ENCODE measurements at places on chromosomes 13 and 19.

GRCh38 chr19:35414442-35414841, 33.6 kb upstream of the FFAR2 start:
- DNase-seq, result no peak

GRCh38 chr13:92602560-92602959, 624.0 kb upstream of the GPC6 start:
- no peak for DNase-seq

- no peak for DNase-seq
Observed at GRCh38 chr19:9720541-9720940, 45.6 kb upstream of the ZNF562 start.

- no peak for DNase-seq
Observed at GRCh38 chr13:26663791-26664190, 96.8 kb downstream of the GPR12 start.

- no peak for DNase-seq
Observed at GRCh38 chr19:5357584-5357983, 17.0 kb upstream of the PTPRS start.

DNA sequence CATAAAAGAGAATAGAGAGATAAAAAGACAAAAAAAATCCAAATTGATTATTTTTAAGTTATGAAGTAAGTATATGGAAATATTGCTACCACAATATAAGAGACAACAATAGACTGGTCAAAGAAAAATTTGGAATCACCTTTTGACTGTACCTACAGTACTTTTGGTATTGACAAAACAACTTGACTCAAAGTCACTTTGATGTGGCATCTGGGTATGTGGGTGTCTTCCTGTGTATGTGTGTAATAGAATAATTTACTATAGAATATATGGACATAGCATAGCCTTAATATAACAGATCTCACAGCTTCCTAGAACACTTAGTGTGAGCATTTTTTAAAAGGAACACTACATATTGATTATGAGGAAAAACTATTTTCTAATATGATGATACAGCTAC, 1016.2 kb upstream of the PCDH20 start:
- DNase-seq, result no peak

- no peak for DNase-seq
Observed at GRCh38 chr19:18427080-18427742, 8.0 kb downstream of the SSBP4 start.

DNA sequence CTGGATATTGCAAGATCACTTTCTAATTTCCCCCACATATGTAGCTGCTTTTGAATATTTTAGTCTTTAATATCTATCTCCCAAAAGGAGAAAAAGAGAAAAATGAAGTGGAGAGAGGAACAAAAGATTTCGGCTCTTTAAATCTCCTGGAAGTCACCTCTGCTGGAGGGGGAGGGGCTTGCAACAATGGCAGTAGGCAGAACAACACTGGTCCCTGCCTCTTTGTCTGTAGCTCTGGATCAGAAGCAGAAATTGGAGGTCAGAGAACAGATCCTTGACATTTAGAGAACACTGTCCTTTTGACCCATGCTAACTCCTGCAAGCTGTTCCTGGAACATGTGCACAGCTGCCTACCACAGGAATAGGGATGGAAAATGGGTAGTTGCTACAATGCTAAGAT, 86.7 kb upstream of the GPR12 start:
- DNase-seq, result no peak

DNA sequence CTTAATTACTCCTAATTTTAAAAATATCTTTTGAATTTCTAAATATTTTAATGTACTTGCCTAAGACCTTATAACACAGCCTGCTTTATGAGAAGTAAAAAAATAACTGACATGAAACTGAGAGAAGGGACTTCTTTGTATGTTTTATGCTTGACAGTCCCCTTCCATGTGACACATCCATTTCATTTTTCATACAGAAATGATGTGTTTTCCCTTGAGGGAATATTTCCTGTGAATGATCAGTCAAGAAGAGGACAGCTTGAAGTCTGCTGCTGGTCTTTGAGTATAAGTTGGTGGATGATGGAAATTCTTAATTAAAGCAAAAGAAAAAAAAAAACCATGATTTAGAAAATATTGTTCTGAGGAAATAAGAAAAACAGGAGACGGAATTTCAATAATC, 230.4 kb upstream of the KLHL1 start:
- DNase-seq, result no peak

- DNase-seq, result no peak
Observed at GRCh38 chr19:8877854-8878705, 45.9 kb downstream of the MBD3L1 start.

DNA sequence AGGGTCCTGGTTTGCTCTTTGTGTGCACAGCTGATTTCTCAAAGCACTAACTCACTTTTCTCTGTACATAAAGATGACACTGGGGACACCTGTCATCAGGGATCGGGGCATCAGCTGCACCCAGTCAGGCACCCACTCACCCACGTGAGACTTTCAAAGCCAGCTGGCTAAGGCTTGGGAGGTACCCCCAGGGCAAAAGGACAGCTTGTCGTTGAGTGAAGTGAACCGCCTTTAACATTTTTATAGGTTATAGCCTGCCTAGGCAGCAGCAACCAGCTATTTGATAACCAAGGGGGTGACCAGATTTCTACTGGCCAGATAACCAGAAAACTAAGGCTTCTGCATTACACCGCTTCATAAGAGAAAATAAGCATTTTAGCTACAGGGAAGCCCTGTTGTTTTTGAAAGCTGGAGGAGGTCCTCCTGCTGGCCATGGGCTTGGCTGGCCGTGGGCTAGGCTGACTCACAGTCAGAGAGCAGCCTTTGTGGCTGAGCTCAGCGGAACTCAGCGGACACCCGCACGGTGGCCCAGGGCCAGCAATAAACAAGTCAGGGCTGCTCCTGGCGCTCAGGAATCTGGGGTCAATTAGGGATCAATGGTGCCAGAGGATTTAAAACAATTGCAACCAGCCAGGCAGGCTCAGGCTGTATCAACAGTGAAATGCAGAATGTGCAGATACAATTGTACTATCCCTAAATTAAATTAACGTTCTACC, 57.1 kb downstream of the ALOX5AP start:
- DNase-seq, result no peak

- no peak for DNase-seq
Observed at GRCh38 chr19:18278521-18279265, 2.7 kb downstream of the JUND start.

- DNase-seq, result no peak
Observed at GRCh38 chr13:99614465-99614885, 113.2 kb downstream of the TM9SF2 start.

GRCh38 chr13:26221399-26221720, 754 bp downstream of the RNF6 start:
- no peak for DNase-seq

DNA sequence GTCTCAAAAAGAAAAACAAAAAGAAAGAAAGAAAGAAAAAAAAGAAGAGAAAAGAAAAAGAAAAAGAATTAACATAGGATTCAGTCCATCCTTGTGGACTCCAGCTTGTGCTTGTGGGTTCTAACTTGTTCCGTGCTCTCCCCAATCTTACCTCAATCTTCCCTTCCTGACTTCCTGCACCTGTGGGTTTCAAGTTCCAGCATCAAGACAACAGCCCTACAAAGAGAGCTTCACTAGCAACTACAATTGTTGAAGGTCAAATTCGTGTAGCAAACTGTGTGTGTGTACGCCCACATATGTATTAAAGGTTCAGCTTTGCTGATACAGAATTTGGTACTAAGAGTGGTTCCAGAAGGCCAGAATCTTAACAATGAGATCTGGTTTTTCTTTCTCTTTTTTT, 25.3 kb downstream of the FXYD5 start:
- DNase-seq, result no peak

DNA sequence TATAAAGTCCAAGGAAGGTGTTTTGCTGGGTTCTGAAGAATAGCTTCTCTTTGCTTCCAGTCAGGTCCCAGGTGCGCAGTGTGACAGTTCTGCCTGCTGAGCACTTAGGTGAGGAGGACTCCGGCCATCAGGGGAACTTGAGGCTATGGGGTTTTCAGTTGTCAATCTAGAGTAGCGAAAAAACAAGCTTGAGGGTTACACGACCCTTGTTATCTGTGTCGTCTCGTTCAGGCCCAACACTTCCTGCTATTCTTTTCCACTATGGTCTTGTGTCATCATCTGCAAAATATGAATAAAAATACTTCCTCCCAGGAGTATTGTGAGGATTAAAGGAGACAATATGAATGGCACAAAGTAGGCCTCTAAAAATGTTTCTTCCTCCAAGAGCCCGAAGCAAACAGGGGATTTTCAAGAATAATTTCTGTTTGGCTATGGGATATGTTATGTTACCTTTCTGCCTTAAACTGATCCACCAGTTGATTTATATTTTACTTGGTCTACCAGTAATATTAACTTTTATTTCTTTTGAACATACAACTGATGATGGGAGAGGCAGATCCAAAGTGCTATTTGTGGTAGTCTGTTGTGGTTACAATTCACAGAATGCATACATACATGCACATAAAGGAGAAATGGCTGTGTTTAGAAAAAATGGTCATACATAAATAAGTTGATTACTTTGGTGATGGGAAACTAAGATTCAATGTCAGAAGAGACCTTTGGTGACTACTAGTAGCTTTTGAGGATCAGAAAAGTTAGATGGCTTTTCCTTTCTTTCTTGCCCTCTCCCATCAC, 40.5 kb upstream of the RCBTB2 start:
- DNase-seq, result no peak

DNA sequence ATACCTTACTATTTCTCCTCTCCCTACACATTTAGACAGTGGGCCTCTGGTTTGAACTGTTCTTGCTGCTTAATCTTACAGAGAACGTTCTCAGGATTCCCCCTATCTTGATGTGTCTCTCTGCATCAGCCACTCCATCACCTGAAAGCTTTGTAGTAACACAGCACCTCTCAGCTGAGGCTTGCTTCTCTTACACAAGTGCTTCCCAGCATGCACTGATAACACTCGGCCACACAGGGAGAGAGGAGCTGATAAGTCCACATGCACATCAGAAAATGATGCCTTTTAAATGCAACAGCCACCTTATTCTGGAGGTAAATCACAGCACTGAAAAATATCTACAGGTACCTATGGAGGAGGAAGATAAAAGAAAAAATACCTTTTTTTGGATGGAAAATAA, 192.2 kb upstream of the TSHZ3 start:
- DNase-seq, result no peak

DNA sequence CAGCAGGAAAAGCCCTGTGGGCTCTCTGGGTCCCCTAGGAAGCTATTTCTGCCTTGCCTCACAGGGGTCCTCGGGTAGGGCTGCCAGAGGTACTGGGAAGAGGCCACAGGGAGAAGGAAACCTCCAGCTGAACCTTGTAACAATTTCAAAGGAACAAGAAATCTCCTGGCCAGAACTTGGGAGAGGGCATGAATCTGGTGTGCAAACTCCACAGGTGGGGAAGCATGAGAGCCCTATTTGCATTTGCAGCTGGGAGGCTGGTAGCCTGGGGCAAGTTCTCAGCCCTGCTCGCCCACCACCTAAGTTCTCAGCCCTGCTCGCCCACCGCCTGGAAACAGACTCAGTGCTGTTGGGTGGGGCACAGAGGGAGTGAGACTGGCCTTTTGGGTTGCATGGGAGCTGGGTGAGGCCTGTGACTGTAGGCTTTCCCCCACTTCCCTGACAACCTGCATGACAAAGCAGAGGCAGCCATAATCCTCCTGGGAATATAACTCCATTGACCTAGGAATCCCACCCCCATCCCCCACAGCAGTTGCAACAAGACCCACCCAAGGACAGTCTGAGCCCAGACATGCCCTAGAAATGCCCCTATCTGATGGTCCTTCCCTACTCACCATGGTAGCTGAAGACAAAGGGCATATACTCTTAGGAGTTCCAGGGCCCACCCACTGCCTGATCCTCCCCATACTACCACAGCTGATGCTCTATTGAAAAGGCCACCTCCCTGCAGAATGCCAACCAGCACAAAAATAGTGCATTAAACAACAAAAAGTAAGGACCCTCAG, 11.7 kb downstream of the UGGT2 start:
- no peak for DNase-seq

DNA sequence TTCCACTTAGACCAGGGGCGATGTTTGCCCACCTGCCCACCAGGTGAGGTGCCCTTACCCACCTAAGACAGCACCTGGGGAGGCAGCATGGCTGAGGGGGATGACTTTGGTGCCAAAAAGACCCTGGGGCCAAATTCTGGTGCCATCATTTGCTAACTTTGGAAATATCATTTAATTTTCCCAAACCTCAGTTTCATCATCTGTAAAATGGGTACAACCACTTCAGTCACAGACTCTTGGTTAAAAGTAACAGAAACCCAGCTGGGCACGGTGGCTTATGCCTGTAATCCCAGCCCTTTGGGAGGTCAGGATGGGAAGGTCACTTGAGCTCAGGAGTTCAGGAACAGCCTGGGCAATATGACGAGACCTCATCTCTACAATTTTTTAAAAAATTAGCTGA, 177.8 kb downstream of the USP12 start:
- no peak for DNase-seq

DNA sequence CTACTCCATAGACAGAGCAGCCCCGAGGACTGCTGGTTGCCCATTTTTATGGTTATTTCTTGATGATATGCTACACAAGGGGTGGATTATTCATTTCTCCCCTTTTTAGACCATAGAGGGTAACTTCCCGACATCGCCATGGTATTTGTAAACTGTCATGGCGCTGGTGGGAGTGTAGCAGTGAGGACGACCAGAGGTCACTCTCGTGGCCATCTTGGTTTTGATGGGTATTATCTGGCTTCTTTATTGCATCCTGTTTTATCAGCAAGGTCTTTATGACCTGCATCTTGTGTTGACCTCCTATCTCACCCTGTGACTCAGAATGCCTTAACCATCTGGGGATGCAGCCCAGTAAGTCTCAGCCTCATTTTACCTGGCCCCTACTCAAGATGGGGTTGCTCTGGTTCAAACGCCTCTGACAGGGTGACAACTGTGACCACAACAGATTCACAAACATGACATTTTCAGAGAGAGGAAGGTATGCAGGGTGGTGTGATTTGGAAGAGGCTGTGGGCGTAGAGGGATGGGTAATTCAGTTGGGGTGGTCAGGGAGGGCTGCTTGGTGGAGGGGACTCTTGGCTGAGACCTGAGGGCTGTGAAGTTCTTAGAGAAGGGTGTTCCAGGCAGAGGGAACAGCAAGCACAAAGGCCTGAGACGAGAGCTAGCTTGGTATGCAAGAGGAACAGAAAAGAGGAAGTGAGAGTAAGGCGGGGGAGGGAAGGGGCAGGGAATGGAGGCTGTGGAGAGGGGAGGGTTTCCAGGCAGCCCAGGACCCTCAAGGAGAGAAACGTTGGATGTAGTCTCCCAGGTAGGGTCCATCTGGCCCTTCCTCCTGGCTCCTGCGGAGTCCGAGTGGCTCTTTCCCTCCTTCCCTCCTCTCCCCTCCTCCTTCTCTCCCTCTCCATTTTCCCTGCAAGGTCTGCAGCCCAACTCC, 23.5 kb downstream of the FAM187B start:
- no peak for DNase-seq

GRCh38 chr19:51127032-51127431, 2.3 kb downstream of the SIGLEC9 start:
- DNase-seq, result no peak

- no peak for DNase-seq
Observed at GRCh38 chr13:33787051-33787591, 30.8 kb upstream of the RFC3 start.

DNA sequence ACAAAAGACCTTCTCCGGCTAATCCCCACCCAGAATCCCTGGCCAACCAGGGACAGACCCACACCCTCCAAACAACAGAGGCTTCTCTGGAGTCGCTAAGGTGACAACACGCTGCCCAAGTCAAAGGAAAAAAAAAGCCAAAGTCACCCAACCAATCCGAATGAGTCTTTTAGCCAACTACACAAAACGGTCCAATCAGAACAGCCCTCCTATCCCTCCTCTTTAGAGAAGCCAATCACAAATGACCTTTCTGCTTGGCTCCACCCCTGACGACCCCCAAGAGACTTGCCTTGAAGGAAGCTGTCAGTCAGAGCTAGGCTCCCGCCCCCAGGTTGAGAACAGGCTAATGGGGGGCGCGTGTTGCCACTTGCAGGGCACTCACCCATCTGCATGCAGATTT, 6.6 kb upstream of the FBXW9 start:
- no peak for DNase-seq

Measured in activated T-helper 1 cell treated with anti-CD3 and anti-CD28 coated beads, Interleukin-2, amount 50 U/mL, for 16 hours (primary cell).